HEK293T (cell line): ENCODE measurements at places on chromosomes 11 and 22.

GRCh38 chr11:66914505-66914904 is 43.7 kb downstream of the PC start:
- DNase-seq: no peak

DNA sequence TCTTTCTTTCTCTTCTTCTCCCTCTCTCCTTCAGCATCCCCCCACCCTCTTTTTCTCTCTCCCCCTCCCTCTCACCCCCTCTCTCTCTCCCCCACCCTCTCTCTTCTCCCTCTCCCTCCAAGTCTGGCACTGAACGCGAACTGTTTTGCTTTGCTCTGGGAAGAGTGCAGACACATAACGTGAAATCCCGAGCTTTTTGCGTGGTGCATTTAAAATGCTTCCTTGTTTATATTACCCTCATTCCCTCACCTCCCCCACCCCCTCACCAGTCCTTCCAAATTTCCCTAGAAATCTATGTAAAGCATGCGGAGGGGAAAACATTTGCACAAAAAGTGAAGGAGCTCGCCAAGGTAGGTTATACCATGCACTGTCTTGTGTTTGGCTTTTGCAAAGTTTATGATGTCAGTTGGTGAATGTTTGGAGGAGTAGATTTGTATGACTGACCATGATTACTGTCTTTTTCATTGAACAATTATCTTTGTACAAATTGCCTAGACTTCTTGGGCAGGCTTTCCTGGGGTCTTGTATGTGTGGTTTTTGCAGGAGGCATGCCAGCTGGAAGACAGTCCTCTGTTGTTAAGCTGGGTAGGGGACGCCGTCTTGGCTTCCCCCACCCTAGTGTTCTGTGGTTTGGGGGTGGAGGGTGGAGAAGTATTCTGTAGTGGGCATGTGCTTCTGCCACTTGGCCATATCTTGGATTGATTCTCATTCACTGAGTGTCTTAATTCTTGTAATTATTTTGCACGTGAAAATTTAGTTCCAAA is 123.7 kb upstream of the HSD17B12 start:
- DNase-seq: no peak

DNA sequence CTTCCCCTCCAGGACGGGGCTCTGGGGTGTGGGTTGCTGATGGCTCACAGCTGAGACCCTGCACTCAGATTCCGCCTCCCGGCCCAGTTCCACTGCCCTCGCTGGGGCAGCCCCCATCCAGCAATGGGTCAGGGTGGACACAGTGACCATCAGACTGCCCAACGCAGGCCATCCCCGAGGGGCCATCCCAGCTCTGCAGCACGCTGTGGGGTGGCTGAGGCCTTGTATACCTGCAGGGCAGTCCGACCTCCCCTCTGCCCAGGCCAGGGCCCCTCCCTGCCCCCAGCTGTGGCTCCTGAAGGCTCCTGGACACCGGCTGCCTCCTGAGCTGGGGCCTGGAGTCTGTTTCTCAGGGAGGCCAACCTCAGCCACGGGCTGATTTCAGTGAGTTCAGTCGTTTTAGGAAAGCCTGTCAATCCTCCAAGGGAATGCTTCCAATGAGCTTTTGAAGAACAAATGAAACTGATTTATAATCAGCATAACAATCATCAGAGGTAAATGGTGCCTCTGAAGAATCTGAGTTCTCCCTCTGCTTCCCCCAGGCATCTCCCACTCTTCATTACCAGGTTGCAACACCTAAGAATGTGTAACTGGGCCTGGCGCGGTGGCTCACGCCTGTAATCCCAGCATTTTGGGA is 95.1 kb downstream of the CELSR1 start:
- no peak for DNase-seq

DNA sequence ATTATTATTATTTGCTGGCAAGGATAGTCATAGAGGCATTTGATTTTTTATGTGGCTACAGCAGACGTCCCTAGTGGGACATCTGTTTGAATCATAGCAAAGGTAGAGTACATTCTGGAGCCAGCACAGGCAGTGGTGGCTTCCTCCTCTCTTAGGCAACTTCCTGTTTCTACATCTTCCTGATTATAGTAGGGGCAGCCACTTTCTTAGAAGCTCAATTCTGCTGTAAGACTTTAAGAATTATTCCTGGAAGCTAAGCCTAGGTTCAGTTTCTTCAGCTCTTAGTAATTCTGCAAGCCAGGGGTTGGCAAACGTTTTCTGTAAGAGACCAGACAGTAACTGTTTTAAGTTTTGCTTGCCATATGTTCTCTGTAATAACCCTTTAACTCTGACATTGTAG is 129.3 kb upstream of the TENM4 start:
- DNase-seq: no peak

DNA sequence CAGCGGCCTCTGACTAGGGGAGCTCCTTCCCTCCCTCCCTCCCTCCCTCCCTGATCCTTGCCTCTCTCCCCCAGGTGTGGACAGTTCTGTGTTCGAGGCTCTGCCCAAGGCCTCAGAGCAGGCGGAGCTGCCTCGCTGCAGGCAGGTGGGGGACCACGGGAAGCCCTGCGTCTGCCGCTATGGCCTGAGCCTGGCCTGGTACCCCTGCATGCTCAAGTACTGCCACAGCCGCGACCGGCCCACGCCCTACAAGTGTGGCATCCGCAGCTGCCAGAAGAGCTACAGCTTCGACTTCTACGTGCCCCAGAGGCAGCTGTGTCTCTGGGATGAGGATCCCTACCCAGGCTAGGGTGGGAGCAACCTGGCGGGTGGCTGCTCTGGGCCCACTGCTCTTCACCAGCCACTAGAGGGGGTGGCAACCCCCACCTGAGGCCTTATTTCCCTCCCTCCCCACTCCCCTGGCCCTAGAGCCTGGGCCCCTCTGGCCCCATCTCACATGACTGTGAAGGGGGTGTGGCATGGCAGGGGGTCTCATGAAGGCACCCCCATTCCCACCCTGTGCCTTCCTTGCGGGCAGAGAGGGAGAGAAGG is 11.1 kb upstream of the POU2F3 start:
- DNase-seq: no peak

GRCh38 chr11:94655291-94655690 is 88.1 kb downstream of the PIWIL4 start:
- no peak for DNase-seq

DNA sequence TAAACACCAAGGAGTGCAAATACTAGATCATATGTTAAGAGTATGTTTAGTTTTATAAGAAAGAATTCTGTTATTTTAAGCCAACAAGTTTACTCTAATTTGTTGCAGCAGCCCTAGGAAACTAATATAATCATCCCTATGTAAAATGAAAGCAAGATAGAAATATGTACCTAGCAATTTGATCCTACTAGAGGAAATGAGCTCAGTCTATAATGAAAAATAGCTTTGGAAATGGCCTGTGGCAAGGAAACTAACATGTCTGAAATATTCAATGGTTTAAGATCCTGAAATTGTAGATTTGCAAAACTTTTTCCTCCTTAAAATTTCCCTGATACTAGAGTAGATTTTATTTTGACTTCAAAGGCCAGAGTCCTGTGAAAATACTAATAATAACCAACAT is 112.7 kb upstream of the SLC5A12 start:
- DNase-seq: no peak

DNA sequence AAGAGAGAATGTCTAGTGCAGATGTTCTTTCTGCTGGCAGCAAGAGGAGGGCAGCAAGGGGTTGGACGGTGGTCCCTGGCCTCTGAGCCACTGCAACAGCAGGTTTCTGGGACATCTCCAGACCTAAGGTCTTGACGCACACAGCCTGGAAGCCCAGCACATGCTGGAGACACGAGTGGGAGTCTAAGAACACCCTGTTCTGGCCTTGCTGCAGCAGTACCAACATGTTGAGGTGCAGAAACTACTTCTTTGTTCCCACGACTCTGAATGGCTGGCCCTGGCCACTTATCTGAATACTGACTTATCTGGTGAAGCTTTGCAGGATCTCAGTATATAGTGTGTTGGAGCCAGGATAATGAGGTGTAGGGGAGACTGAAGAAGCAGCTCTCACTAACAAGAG is 6.8 kb downstream of the MICAL2 start:
- DNase-seq: no peak

- no peak for DNase-seq
Measured at GRCh38 chr22:23237841-23238240, 57.5 kb downstream of the BCR start.
